A549 treated with GW870086 at 1 μM for 4 hours (cell line): ENCODE measurements at places on chromosomes 11 and 22. TPM values are rescaled to one million over a fixed set of nuclear protein-coding genes. Genes with fewer than 3 reads are reported as not detected.

Gene SLC35E4
- total RNA-seq: 5.4 to 7.7 TPM (median 7.0 TPM) in 5 replicates

Gene OR56A1
- total RNA-seq: not detected in 5 replicates

Gene SERHL2
- total RNA-seq: 0.13 to 0.59 TPM (median 0.24 TPM) in 3 of 5 replicates, not detected in the others

Gene CDC42BPG
- total RNA-seq: 1.1 to 1.8 TPM (median 1.6 TPM) in 5 replicates

Gene KRTAP5-2
- total RNA-seq: not detected in 5 replicates

Gene RDX
- total RNA-seq: 82.3 to 140 TPM (median 126 TPM) in 5 replicates
